CD4-positive, alpha-beta T cell treated with Interferon alpha-2 for 1 hour (primary cell): ENCODE measurements at places on chromosomes 4 and X.

GRCh38 chrX:15853586-15854079, 980 bp downstream of the AP1S2 start:
- DNase-seq = peak; percentile 1

- DNase-seq = peak; percentile 21
Measured at GRCh38 chr4:163548481-163549243, 54.2 kb downstream of the TMA16 start.

DNA sequence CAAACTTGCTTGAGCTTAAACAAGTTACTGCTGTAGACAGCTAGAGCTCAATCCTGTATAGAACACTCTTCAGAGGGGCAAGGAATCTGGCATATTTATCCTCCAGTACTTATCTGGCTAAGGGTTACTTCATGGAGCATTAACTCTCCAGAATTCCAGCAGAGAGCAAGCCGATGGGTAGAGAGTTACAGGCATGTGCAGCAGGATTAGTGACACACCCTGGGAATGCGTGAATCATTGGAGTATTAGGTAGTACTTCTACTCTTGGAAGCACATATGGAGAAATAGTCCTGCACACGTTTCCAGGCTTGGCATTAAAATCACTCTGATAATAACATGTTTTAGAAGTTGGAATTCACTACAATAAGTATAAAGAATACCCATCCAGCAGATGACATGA, 35.4 kb downstream of the GRXCR1 start:
- no peak for DNase-seq

DNA sequence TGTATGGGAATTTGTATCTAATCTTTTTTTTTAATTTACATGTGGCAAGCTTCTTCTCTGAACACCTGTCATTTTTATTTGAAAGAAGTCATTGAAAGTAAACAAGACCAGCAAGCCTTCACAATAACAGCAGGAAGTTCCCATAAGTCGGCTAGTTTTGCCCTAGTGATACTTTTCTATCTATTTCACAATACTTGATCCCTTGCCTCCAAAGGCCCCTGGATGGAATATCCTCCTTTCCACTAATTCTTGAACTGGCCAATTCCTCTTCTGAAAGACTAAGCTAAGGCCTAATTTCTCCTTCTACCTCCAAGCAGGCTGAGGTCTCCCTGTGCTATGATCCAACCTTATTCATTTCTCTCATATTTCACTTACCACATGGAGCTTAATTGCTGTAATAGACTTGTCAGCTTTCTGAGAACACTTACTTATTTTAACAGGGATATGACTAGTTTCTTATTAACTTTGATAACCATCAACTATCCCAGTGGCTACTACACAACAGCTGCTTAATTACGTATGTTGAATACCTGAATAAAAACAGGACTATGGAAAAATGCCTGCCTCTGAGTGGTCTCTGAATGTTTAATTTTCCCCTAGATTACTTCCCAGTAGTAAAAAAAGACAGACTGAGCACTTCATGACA, 194.2 kb downstream of the MAD2L1 start:
- DNase-seq = no peak

DNA sequence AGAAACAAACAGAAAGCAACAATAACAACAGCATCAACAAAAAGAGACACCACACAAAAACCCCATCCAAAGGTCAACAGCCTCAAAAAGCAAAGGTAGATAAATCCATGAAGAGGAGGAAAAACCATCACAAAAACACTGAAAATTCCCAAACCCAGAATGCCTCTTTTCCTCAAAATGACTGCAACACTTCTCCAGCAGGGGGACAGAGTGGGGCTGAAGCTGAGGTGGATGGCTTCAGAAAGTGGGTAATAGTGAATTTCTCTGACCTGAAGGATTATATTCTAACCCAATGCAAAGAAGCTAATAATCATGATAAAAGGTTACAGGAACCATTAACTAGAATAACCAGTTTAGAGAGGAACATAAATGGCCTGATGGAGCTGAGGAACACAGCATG, 888.2 kb downstream of the RAB28 start:
- no peak for DNase-seq

GRCh38 chrX:132716006-132716405, 227.2 kb upstream of the MBNL3 start:
- no peak for DNase-seq

DNA sequence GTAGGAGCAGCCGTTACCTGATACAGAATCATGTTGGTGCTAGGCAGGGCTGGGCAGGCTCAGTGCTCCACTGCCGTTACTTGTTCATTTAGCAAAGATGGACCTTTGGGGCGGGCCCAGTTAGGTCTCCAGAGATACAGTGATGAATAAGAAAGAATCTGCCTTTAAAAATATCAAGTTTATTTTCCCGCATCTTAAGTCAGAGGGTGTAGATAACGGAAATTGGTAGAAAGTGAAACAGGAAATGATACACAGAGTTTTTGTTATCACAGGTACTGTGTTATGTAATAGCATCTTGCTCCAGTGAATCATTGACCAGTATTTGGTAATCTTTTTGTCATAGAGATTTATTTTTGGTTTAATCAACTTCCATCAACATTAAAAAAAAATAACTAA, 5.5 kb downstream of the TMEM131L start:
- DNase-seq = peak; percentile 39

DNA sequence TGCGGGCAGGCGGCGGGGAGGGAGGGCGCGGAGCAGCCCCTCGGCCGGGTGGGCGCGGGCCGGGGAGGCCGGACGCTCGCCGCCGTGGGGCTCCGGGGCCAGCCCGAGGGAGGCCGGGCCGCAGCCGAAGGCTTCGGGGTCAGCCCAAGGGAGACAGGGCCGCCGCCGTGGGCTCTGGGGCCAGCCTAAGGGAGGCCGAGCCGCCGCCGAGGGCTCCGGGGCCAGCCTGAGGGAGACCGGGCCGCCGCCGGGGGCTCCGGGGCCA, 251 bp downstream of the KIAA0232 start:
- DNase-seq = no peak

GRCh38 chrX:102126863-102127262, 1.4 kb downstream of the TCEAL2 start:
- DNase-seq = no peak

DNA sequence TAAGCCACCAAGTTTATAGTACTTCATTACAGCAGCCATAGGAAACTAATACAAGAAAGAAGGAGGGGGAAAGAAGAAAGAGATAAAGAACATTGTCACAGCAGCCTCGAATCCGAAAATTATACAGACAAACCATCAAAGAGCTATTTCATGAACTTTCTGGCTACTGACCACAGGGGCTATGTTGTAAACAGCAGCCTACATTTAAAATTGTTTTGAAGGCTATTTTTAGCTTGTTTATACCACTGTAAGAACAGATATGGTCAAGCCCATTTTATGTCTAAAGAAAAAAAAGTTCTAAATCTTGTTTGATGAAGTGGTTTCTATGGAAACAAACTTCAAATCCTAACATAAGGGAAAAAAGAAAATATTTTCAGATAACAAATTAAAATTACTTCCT, 282.1 kb downstream of the GABRG1 start:
- no peak for DNase-seq

DNA sequence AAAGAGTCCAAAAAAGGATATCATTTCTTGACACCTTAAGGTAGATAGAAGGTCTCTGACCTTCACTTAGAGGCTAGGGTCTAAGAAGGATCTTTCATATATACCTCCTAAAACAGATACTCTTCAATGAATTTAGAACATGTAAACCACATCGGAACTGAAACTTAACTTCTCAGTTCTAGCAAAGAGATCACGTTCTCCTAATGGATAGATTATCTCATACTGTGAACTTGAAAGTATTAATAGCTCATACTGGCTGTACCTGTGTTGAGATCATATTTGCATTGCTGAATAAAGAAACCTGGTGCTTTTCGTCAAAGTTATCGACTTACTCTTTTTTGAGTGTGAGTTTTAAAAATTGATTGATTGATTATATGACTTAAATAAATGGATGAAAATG, 353.8 kb downstream of the EPHA5 start:
- DNase-seq = no peak

- no peak for DNase-seq
Measured at GRCh38 chr4:146916479-146917076, 29.1 kb downstream of the TTC29 start.

- no peak for DNase-seq
Measured at GRCh38 chr4:153122855-153123254, 81.4 kb upstream of the TRIM2 start.

- DNase-seq = no peak
Measured at GRCh38 chrX:8189096-8189830, 18.2 kb upstream of the VCX2 start.

DNA sequence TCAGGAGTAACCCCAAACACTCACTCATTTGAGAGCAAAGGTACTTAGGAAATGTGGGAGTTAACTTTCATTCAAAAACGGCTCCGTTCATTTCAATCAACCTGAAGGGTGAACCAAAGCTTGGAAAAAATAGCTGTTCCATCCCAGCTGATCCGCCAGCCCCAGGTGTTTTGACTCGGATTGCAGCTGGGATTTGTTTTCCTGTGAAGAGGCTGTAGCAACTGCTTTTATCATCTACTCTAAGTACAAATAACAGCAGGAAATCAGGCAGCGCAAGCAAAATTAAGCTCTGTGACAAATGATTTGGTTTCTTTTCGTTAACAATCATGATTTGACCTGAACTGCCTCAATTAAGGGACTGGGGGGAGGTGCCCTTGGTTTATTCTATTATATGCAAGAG, 154.7 kb downstream of the BEND2 start:
- no peak for DNase-seq

- no peak for DNase-seq
Measured at GRCh38 chrX:72306085-72306801, 529 bp upstream of the CITED1 start.

DNA sequence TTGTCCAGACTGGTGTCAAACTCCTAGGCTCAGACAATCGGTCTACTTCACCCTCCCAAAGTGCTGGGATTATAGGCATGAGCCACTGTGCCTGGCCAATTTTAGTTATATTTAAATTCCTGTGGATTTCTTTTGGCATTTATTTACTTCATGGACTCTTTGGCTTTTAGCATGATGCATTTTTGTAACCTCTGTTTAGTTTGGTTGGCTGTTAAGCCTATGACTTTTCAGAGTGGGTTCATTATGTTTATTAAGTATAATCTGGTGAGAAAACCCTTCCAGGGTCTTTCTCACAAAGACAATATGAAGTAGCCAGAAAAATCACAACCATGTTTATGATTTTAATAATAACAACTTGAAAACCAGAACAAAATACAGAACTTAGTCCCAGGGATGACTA, 49.4 kb downstream of the USP38 start:
- no peak for DNase-seq

- no peak for DNase-seq
Measured at GRCh38 chr4:116070283-116070682, 956.9 kb upstream of the NDST4 start.

- no peak for DNase-seq
Measured at GRCh38 chr4:185839770-185840169, 27.8 kb upstream of the SORBS2 start.

GRCh38 chrX:154734061-154734781, 16.7 kb downstream of the GAB3 start:
- DNase-seq = peak; percentile 46

DNA sequence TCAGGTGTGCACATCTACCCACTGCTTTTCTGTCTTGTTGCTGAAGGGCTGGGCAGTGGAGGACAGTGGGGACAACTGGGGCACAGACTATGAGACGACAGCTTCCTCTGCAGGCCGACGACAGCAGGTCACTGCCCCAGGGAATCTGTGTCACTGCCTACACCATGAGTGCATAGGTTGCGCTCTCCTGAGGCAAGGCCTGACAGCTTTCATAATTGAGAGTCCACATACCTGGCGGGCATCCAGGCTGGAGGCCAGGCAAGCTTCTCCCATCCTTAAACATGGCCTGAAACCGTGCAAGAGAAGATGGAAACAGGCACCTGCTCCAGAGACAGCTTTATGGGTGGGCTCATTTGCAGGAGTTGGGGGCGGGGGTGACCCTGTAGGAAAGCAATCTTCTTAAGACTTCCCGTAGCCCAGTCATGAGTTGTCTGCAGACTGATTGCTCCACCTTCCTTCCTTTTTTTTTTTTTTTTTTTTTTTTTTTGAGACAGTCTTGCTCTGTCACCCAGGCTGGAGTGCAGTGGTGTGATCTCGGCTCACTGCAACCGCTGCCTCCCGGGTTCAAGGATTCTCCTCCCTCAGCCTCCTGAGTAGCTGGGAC, 2.9 kb downstream of the ANOS1 start:
- DNase-seq = no peak

GRCh38 chr4:87114245-87115062, 106.0 kb downstream of the KLHL8 start:
- no peak for DNase-seq

GRCh38 chr4:88335092-88335665, 43.5 kb upstream of the HERC6 start:
- DNase-seq = no peak

GRCh38 chr4:38957261-38957815, 74.9 kb downstream of the TMEM156 start:
- DNase-seq = no peak

DNA sequence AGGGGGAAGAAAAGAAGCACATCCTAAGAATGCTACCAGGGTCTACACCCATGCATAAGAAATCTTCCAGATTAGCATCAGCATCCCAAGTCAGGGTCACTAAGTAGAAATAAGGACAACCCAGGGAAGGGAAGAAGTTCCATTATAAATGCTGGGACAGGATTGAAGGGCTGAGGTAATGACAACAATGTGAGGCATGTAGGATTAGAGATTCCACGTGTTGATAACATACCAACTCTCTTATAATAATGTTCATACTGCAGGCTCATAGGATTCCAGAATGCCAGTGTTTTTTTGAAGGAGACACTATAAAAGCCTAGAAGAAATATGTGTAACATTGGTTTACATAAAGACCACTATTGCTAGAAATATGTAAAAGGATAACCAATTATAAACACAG, 201.2 kb downstream of the MID1IP1 start:
- no peak for DNase-seq

GRCh38 chrX:128769495-128769894, 717.3 kb upstream of the ACTRT1 start:
- no peak for DNase-seq

DNA sequence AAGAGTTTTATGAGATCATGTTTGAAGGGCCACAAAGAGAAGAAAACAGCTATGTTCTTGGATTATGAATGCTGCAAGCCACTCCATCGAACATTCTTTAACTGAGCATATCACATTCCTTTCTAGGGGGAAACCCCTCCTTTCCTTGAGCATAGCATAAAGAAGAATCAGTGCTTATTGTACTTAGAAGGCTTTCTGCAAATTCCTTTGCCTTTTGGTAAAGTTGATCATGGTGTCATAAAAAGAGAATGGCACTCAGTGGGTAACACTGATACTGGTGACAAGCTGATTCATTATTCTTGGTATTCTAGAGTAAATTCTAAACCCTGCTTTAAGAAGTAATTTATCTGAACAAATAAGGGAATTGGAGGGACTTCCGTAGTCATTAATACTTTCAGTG, 88.5 kb upstream of the GPR34 start:
- no peak for DNase-seq
